DMS79 (cell line): ENCODE measurements at places on chromosomes 7 and 10.

DNA sequence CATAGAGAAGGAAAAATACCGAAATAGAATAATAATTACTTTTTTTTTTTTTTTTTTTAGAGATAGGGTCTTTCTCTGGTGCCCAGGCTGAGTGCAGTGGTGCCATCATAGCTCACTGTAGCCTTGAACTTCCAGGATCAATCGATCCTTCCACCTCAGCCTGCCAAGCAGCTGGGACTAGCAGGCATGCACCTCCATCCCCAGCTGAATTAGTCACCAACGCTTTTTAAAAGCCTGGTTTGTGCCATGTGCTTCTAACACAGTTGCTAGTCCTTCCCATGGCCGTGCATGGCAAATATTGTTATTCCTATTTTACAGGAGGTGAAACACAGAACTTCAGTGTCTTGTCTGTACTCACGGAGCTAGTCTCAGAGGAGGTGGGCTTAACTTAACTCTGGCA is 23.2 kb downstream of the LYZL2 start:
- no peak for DNase-seq

- peak; percentile 72 for DNase-seq
Measured at GRCh38 chr7:133051066-133051465, 30.8 kb downstream of the CHCHD3 start.

- DNase-seq, result no peak
Measured at GRCh38 chr10:130378556-130379400, 242.6 kb downstream of the GLRX3 start.

DNA sequence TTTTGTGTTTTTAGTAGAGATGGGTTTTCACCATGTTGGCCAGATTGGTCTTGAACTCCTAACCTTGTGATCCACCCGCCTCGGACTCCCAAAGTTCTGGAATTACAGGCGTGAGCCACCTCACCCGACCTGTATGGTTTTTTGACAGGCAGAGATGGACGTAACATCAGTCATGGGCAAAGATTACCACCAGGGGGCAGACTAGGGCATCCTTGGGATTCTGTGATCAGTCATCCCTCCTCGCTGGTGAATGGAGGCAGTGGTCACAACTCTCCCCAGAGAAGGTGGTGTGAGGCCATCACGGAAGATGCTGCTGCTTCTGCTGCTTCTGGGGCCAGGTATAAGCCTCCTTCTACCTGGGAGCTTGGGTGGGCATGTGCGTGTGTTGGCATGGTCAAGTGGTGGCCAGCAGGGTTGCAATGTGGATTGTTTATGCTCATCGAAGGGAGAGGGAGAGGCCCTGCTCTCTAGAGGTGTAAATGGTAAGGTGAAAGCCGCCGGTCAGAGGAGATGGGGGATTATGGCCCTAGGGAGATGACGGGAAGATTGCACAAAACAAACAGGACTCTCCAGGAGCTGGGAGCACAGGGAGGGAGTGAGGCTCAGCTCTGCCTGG is 122.7 kb upstream of the PRSS1 start:
- no peak for DNase-seq

DNA sequence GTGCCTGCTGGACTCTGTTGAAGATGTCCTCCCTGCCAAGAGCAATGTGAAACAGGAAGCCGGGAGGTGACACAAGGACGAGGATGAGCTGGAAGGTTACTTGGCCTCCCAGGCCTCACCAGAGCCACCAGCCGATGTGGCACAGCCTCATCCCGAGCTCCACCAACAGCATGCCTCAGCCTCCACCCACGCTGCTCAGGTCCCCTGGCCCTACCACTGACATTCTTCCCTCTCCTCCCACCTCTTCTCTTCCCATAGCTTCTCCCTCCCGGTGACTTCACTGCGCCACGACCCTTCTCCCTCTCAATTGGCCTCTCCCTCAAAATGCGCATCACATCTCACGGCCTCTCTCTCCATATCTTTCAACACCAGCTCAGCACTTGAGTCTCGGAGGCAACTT is 249.9 kb downstream of the SKAP2 start:
- DNase-seq, result no peak

GRCh38 chr7:42235741-42236161 is 1.3 kb downstream of the GLI3 start:
- DNase-seq, result no peak

DNA sequence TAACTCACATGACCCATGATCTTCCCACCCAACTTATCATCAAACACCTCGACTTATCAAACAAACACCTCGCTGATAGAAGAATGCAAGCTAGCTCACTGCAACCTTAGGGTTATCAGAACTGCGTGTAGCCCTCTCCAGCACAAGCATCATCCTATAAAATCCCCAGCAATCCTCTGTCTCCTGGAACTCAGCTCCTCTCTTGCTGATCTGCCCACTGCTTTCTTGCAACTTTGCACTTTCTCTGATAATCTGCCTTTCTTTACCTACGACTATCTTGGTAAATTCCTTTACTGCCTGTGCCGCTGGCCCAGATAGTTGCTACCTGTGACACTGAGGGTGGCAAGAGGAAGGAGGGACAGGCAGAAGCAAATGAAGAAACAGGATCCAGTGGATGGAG is 210.9 kb downstream of the ACTR3B start:
- no peak for DNase-seq

GRCh38 chr7:128932862-128933179 is 4.9 kb upstream of the IRF5 start:
- DNase-seq, result no peak

DNA sequence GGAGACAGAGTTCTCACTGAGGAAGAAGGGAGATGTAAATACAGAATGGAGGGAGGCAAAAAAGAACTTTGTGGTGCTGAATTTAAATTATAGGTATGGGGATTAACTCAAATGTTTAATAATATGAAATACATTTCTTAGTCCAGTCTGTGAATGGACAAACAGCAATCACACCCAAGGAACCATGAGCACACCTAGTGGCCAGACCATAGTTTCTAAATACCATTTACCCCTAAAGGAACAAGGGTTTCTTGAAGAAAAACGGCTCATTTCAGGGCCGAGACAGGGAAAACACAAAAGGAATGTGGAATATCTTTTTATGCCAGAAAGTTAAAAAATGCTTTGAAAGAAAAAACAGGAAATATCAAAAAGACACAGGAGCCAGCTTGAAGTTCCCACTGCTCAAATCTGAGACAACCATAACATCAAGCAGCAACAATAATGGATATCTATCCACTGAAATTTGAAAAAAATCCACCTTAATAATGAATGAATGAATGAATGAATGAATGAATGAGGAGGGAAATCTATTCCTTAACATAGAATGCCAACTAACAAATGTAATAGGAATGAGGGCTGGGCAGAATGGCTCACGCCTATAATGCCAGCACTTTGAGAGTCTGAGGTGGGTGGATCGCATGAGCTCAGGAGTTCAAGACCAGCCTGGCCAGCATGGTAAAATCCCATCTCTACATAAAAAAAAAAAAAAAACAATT is 8.6 kb downstream of the IPMK start:
- DNase-seq, result no peak

GRCh38 chr10:3805791-3806461 is 20.9 kb upstream of the KLF6 start:
- no peak for DNase-seq

- no peak for DNase-seq
Measured at GRCh38 chr7:147207988-147208387, 1091.4 kb downstream of the CNTNAP2 start.

GRCh38 chr10:112376396-112376790 is 2.5 kb downstream of the ACSL5 start:
- no peak for DNase-seq

DNA sequence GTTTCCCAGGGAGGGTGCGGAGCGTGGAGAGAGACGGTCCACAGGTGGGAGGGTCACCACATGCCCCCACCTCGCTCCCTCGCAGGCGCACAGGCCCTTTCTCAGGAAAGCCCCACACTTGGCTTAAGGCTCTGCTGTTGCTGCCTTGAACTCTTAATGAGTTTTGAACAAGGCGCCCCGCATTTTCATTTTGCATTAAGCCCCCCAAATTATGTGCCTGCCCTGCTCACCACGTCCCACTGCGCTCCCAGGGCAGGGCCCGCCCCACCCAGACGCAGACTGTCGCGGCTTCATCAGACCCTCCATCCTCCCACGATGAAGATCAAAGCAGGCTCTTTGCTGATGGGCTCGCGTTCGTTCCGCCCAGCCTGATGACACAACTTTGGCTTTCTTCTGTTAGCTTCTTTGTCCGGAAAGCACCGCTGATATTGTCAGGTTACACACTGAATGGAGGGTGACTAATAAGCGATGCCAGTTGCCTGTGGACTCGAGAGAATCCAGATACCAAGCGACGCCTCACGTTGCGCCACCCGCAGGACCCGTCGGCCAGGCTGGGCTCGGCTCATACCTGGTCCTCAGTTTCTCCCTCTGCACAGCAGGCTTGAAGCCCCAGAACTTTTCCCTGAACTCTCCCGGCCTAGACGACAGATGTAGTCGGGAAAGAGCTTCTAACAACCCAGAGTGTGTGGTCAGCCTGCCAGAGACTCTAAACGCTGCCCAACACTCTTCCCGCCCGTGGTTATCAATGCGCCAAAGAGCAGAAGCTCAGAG is 9.5 kb downstream of the CALML3 start:
- no peak for DNase-seq

- no peak for DNase-seq
Measured at GRCh38 chr7:36795451-36796021, 71.2 kb upstream of the AOAH start.

DNA sequence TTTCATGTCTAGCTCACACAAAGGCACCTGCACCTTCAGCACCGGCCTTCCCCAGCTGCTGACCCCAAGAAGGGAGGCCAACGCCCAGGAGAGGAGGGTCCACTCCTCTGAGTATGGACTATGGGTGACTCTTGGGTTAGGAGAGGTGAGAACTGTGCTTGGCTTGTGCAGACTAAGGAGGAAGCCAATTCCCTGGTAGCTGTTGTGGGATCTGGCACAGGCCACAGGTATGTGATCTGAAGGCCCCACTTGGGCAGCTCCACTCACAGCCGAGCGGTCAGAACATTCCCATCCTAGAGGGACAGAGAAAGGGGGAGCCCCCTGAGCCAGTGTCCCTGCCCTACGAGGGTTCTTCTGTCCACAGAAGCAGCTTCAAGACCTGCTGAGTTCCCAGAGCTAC is 52.8 kb upstream of the FIGNL1 start:
- DNase-seq, result no peak

DNA sequence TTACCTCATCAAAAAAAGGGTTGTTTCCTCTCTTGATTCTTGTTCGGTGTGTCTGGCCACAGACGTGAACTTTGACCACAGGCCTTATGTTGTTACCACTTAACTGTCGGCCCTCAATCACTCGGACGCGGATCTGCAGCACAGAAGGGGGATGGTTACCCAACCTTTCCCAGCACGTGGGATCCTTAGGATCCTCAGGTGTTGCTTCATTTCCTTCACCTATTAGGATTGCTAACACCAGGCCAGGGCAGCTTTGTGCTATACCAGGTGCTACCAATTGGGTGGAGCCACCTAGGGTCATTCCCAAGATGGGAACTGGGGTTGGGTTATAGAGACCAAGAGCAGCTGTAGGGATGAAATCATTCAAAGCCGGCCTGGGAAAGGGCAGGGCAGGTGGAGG is 73.4 kb downstream of the MYOF start:
- no peak for DNase-seq

- DNase-seq, result no peak
Measured at GRCh38 chr10:117502421-117503243, 39.9 kb upstream of the EMX2 start.

DNA sequence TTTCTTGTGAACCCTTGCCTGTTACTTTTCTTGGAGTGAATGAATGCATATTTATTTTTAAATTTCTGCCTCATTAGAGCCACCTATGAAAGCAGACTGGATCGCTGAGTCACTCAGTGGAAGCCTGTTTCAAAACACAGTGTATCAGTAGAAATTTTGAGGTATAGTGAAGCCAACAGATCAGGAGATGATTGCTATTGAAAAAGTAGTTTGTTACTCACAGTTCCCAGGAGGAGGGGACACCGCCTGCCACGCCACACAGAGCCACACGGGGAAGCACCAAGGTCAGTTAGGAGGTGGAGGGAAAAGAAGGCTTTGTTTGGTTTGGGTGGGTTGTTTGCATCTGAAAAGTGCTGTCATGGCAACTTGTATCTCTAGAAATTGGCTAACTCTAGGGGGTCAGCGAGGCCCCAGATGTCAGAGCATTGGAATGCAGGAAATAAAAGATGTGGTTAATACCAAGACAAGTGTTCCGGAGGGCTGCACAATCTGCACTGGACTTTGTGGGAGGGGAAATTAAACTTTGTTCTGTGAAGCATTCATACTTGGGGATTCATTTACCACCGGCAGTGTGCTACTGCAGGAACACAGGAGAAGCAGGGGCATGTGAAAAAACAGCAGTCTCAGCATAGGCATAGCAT is 106.4 kb upstream of the SDK1 start:
- no peak for DNase-seq

GRCh38 chr7:22386865-22387264 is 29.9 kb upstream of the RAPGEF5 start:
- no peak for DNase-seq

DNA sequence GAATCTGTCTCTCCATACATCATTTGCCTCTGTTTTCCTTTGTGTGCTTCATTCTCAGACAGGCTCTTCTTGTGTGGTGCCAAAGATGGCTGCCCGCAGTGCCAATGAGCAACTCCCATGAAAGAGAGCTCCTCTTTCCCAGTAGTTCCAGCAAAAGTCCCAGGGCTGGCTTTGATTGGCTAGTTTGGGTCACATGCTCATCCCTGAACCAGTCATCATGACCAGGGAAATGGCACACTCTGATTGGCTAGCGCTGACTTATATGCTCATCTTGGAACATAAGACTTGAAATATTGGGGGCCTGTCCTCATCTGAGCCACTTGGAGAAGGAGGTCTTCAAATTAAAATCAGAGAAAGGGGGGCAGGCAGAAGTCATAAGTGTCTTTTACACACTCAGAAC is 112.7 kb downstream of the CDH23 start:
- DNase-seq, result no peak

DNA sequence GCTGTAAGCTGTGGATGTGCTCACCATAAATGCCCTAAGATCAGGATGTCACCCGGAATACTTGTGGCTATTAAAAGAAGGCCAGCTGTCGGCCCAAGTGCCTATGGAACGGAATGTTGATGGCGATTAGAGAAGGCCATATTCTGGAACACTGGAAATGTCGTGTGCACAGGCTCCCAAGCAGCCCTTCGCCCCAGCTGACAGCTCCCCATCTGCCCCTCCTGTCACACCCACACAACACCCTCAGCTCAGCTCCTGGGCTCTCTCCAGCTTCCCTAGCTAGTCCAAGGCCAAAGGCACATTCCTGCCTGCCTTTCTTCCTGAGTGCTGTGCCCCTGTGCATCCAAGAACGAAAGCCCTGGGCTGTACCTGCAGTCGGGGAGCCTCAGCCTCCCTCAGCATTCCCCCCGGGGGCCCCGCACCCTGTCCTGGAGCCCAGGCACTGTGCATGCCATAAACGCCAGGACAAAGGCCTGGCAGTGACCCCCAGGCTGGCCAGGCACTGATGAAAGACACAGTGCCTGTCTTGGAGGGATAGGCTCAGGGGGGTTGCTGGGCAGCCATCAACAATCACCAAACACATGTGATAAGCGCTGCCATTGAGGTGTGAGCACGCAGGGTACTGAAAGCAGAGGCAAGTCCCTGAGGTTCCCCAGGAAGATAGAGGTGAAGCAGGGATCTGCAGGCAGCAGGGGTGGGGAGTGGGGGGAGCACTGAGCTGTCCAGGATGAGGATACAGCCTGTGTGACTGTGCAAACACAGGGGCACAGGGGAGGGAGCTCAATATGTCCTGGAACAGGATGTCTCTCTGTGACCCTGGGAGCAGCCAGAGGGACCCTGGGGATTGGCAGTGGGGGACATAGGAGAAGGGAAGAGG is 3.7 kb upstream of the LDB3 start:
- no peak for DNase-seq

GRCh38 chr7:98681511-98681910 is 64.4 kb downstream of the NPTX2 start:
- no peak for DNase-seq
